ENCODE measurements at places on chromosomes 4 and X. TPM values are rescaled to one million over a fixed set of nuclear protein-coding genes. Genes with fewer than 3 reads are reported as not detected.

Gene TCP11X2
- total RNA-seq: not detected

Gene NEUROG2
- total RNA-seq: 9.6 TPM

Gene MID1
- 0.04 TPM for total RNA-seq

Gene MAP7D2
- total RNA-seq: 16.6 TPM

Gene GABRG1
- not detected for total RNA-seq

Gene PRKX
- 18.2 TPM for total RNA-seq

Gene RBM46
- total RNA-seq: not detected

DNA sequence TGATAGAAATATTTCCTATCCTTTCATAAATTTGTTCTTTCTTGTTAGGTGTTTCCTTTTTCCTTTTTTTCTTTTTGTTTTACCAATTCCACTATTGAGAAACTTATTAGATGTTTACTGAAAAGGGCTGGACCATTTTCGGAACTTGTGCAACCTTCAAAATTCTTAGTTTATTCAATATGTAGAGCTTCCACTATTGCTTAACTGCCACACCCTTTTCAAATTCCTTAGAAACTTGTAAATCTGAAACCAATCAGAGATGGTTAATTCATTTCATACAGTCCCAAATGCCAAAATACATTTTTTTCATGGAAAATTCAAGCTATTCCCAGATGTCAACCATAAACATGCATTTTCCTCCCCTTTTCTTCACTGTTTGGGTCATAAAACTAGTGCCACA lies 66.1 kb upstream of the SLC39A8 start:
- H3K4me1 ChIP-seq: no peaks in the 10 kb centered on the region
- no peak overlapping the region for H3K4me3 ChIP-seq
- no peaks in the 10 kb centered on the region for H3K36me3 ChIP-seq
- DNase-seq: no peak
- H3K27me3 ChIP-seq: no peaks in the 10 kb centered on the region
- H3K27ac ChIP-seq: no peak overlapping the region

GRCh38 chrX:48465336-48465933 lies 4.6 kb downstream of the SLC38A5 start:
- peak; percentile 29 for DNase-seq
- no peaks in the 10 kb centered on the region for H3K36me3 ChIP-seq

DNA sequence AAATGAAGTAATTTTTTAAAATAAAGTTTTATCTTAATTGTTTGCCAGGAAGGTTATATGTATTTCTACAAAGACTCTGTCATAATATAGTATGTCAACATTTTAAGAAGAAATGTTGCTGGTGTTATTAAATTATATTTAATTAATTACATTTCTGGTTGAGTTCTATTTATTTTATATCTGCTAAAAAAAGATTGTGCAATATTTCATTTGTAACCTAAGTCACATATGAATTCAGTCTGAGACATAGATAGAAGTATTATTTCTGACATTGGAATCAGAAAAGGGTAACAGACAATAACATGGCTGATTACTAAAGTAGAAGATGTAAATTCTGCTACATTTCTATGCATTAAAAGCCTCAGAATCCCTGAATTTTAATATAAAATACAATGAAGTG lies 1985.1 kb downstream of the C4orf33 start:
- no peaks in the 10 kb centered on the region for H3K27me3 ChIP-seq
- DNase-seq: no peak
- no peaks in the 10 kb centered on the region for H3K36me3 ChIP-seq
- no peaks in the 10 kb centered on the region for H3K4me1 ChIP-seq
- no peak overlapping the region for H3K4me3 ChIP-seq

- H3K36me3 ChIP-seq: no peaks in the 10 kb centered on the region
- no peaks in the 10 kb centered on the region for H3K4me1 ChIP-seq
- H3K27me3 ChIP-seq: no peaks in the 10 kb centered on the region
- no peak for DNase-seq
Observed at GRCh38 chrX:27998666-27999065, 17.4 kb upstream of the DCAF8L1 start.

DNA sequence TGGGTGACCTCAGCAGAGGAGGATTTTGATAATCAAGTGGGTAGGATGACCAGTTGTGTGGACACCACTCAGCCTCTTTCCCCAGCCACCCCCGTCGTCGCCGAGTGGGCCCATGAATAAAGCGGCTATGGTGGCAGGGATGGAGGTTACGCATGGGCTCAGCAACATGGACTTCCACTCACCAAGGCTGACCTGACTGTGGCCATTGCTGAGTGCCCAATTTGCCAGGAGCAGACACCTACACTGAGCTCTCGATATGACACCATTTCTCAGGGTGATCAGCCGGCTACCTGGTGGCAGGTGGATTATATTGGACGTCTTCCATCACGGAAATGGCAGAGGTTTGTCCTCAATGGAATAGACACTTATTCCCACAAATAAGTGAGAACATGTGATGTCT lies 361.3 kb downstream of the KLHL4 start:
- no peak for DNase-seq
- no peaks in the 10 kb centered on the region for H3K4me1 ChIP-seq
- no peaks in the 10 kb centered on the region for H3K36me3 ChIP-seq
- no peaks in the 10 kb centered on the region for H3K27me3 ChIP-seq

- DNase-seq: no peak
- H3K27ac ChIP-seq: no peak overlapping the region
- H3K27me3 ChIP-seq: no peaks in the 10 kb centered on the region
- no peaks in the 10 kb centered on the region for H3K36me3 ChIP-seq
Observed at GRCh38 chrX:14420841-14421240, 108.5 kb upstream of the GLRA2 start.

DNA sequence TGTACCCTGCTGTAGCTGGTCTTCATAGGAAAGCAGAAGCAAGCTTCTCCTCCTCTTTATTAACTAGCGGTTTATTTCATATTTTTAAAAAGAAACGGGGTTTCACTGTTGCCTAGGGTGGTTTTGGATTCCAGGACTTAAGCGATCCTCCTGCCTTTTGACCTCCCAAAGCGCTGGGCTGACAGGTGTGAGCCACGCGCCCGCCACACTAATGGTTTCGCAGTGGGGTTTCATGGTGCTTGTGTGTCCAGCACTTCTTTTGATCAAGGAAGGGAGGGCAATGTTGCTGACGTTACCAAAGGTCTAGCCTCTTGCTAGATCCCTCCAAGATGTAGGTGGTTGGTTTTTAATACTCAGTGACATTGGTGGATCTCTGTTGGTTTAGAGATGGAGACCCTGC lies 1.4 kb downstream of the MAEA start:
- H3K27me3 ChIP-seq: no peaks in the 10 kb centered on the region
- H3K27ac ChIP-seq: no peak overlapping the region
- peak overlapping the region; percentile 99 for H3K4me3 ChIP-seq
- no peaks in the 10 kb centered on the region for H3K36me3 ChIP-seq
- peaks cover 43% of the 10 kb centered on the region for H3K4me1 ChIP-seq
- DNase-seq: no peak

GRCh38 chr4:93029769-93030168 lies 726.0 kb downstream of the GRID2 start:
- no peak overlapping the region for H3K4me3 ChIP-seq
- H3K4me1 ChIP-seq: peaks cover 14% of the 10 kb centered on the region
- no peaks in the 10 kb centered on the region for H3K36me3 ChIP-seq
- H3K27me3 ChIP-seq: no peaks in the 10 kb centered on the region

DNA sequence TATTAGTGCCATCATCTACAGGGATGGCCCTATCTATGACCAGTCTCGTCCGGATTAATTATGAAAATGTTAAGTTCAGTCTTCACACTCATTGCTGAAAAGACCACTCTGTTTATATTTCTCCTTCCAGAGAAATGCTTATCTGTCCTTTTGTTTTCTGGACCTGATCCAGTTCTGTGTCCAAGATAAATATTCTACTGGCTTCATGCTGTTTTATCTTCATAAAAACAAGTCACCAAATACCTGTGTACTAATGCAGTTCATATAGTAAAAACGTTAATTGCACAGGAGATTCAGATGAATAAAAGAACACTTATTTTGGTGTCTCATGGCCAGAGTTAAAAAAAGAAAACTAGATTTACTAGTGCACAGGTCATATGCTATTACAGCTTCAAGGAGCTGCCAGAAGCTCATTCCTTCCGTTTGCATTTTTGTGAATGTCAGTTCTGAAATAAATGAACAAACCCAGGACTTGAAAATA lies 17.3 kb downstream of the FNIP2 start:
- no peak for DNase-seq
- H3K4me1 ChIP-seq: no peaks in the 10 kb centered on the region
- H3K36me3 ChIP-seq: no peaks in the 10 kb centered on the region

DNA sequence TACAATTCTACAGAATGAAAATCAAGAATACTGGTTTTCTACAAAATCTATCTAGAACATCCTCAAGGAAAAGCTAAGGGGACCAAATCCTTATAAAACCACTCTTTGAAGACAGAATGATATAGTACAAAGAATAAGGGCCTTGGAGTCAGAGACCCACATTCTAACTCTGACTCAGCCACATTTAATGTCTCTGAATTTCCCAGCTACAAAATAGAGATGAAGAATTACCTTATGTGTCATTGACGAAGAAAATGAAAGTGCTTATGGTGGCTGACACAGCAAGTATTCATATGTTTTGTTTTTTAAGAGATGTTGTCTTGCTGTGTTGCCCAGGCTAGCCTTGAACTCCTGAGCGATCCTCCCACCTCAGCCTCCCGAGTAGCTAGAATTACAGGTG lies 35.9 kb upstream of the CXorf38 start:
- DNase-seq: no peak
- H3K36me3 ChIP-seq: peaks cover 36% of the 10 kb centered on the region
- no peak overlapping the region for H3K4me3 ChIP-seq

GRCh38 chr4:139603576-139604410 lies 47.8 kb upstream of the SETD7 start:
- peak; percentile 82 for DNase-seq
- no peaks in the 10 kb centered on the region for H3K36me3 ChIP-seq
- no peak overlapping the region for H3K27ac ChIP-seq
- no peaks in the 10 kb centered on the region for H3K27me3 ChIP-seq
- peaks cover 22% of the 10 kb centered on the region for H3K4me1 ChIP-seq
- no peak overlapping the region for H3K4me3 ChIP-seq

GRCh38 chr4:105092768-105093167 lies 53.9 kb upstream of the TET2 start:
- no peak overlapping the region for H3K27ac ChIP-seq

- H3K27ac ChIP-seq: no peak overlapping the region
- DNase-seq: no peak
- H3K36me3 ChIP-seq: no peaks in the 10 kb centered on the region
Observed at GRCh38 chr4:78369679-78370078, 181.9 kb upstream of the ANXA3 start.

- no peak overlapping the region for H3K4me3 ChIP-seq
- no peaks in the 10 kb centered on the region for H3K27me3 ChIP-seq
- H3K36me3 ChIP-seq: no peaks in the 10 kb centered on the region
- no peak for DNase-seq
- H3K4me1 ChIP-seq: no peaks in the 10 kb centered on the region
Observed at GRCh38 chr4:32142075-32142474, 1421.9 kb downstream of the PCDH7 start.

GRCh38 chrX:12962041-12962504 lies 12.8 kb upstream of the TMSB4X start:
- no peaks in the 10 kb centered on the region for H3K27me3 ChIP-seq
- peaks cover 29% of the 10 kb centered on the region for H3K4me1 ChIP-seq
- H3K36me3 ChIP-seq: no peaks in the 10 kb centered on the region
- H3K27ac ChIP-seq: no peak overlapping the region

DNA sequence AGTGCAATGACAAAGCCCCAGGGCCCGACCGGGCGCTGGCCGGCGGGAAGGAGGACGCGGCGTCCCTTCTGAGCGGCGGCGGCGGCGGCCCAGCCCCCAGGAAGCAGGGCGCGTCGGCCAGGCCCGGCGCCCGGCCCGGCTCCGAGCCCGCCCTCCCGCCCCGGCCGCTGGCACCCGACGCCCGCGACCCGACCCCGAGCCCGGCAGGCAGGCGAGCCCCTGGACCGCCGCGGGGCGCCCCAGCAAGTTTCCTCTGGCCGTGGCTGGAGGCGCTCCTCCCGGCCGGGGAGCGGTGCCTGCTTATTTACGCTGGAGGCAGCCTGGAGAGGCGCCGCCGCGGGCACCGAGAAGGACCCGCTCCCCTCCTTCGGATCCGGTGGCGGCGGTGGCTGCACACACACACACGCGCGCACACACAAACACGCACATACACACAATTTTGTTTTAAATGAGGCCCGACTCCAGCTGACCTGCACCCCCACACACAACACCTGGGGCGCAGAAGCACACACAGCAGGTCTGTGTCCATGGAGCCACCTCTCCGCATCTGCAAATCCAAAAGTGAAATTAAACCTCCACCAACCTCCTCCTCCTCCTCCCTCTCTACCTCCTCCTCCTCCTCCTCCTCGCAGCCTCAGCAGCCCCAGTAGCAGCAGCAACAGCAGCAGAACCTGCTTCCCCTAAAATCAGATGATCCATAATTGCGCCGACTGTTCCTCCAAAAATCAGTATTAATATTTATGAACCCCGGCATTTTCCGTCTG lies 669 bp downstream of the IRF2 start:
- no peaks in the 10 kb centered on the region for H3K27me3 ChIP-seq
- H3K36me3 ChIP-seq: no peaks in the 10 kb centered on the region

DNA sequence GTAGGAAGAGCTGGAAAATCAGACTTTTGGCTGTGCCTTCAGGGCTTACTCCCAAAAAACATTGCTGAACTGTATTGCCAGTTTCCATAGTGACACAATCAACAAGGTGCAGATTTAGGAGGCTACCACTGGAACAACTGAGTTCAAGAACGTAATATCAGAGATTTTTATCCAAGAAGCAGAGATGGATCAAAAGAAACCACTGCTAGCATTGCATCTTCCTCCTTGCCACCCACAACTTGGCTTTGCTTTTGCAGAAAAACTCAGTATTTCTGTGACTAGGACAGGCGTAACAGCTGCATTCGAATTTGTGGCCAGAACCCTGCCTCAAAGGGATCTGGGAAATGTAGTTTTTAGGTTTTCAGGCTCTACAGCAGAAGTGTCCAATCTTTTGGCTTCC lies 27.8 kb upstream of the WDFY3 start:
- no peaks in the 10 kb centered on the region for H3K36me3 ChIP-seq
- no peak overlapping the region for H3K27ac ChIP-seq
- no peaks in the 10 kb centered on the region for H3K4me1 ChIP-seq
- no peak for DNase-seq

GRCh38 chrX:10797466-10797865 lies 177.1 kb upstream of the MID1 start:
- H3K4me3 ChIP-seq: no peak overlapping the region
- no peak overlapping the region for H3K27ac ChIP-seq
- H3K27me3 ChIP-seq: no peaks in the 10 kb centered on the region
- no peaks in the 10 kb centered on the region for H3K4me1 ChIP-seq

DNA sequence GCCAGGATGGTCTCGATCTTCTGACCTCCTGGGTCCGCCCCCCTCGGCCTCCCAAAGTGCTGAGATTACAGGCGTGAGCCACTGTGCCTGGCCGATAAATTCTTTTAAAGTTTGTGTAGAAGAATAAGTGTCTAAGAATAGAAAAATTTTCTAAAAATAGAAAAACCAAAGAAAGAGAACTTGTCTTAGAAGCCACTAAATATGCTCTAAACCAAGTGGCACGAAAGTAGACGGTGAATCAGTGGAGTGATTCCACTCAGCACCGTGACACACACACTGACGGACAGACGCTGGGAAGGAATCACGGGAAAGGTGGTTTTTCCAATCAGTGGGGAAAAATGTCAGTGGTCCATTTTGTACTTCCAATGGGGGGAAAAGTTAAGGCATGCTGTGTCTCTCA lies 72.7 kb upstream of the PSAPL1 start:
- H3K4me1 ChIP-seq: no peaks in the 10 kb centered on the region
- H3K4me3 ChIP-seq: no peak overlapping the region
- H3K27ac ChIP-seq: no peak overlapping the region
- H3K27me3 ChIP-seq: no peaks in the 10 kb centered on the region
- H3K36me3 ChIP-seq: no peaks in the 10 kb centered on the region

All from Karpas-422 (cell line).